ENCODE measurements at places on chromosomes 12 and 14. TPM values are rescaled to one million over a fixed set of nuclear protein-coding genes. Genes with fewer than 3 reads are reported as not detected.

Gene TMEM132C
- 0.67 TPM for total RNA-seq

Gene CEBPE
- 2.2 TPM for total RNA-seq

Gene LAG3
- 1.3 TPM for total RNA-seq

Gene DPPA3
- total RNA-seq = not detected

Gene CCDC177
- total RNA-seq = 4.3 TPM

Gene TMEM30B
- 0.42 TPM for total RNA-seq

Gene CIROP
- total RNA-seq = 0.22 TPM

Gene FAM186B
- 1.8 TPM for total RNA-seq

Gene IFNG-AS1
- total RNA-seq = 0.18 TPM

Gene GPR132
- not detected for total RNA-seq

Gene LYZ
- total RNA-seq = not detected

Gene KLRC3
- not detected for total RNA-seq

Gene LALBA
- not detected for total RNA-seq

Gene LTBR
- 81.0 TPM for total RNA-seq

Gene RTN1
- 224 TPM for total RNA-seq

Gene TRPV4
- not detected for total RNA-seq

Gene FAIM2
- 1.1 TPM for total RNA-seq

Gene HOXC4
- total RNA-seq = 46.9 TPM

Gene DDHD1
- 14.1 TPM for total RNA-seq

Gene AKAP5
- total RNA-seq = 5.6 TPM

Gene TIMM9
- total RNA-seq = 36.2 TPM

Gene MNAT1
- total RNA-seq = 68.1 TPM
